ENCODE measurements at places on chromosomes 7 and 10.
A peak's percentile ranks its signal among the peaks of the same experiment; 100 is the strongest.

DNA sequence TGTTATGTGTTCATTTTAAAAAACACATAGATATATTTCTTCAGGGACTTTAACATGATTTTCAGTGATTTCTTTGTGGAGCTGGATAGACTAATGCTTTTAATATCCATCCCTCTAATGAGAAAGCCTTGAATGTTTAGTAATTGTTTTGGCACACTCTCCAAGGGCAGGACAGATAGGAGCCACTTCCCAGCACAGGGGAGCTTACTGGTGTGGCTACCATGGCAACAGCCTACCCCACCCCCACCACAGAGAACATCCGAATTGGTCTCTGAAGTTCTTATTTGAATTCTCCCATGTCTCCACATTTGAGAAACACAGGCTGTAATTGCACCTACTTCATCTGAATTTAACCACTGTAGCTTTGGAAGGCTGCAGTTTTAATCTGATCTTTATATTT, 87.7 kb downstream of the PRKG1 start:
- DNase-seq = no peak

GRCh38 chr10:67606572-67606971, 89.4 kb downstream of the CTNNA3 start:
- no peak for DNase-seq

GRCh38 chr7:39609113-39609934, 14.0 kb upstream of the RALA start:
- DNase-seq = peak; percentile 34

DNA sequence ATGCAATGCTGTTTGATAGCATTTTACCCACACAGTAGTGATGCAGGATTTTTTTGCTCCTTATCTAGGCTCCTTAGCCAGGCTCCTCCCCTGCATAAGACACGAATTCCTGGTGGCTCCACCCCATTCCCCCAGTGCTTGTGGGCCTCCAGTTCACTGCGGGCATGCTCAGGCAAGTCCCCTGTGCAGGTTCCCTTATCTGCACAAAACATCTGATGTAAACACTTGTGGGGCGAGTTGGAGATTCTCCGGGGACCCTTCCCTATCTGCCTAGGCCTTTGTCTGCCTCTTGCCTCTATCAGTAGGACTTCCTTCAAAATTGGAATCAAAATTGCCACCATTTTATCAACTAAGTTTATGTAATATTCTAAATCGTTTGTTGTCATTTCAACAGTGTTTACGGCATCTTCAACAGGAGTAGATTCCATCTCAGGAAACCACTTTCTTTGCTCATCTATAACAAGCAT, 5.4 kb upstream of the STK17A start:
- no peak for DNase-seq

GRCh38 chr10:132078746-132079345, 13.1 kb downstream of the JAKMIP3 start:
- no peak for DNase-seq

All from stimulated activated CD4-positive, alpha-beta T cell treated with anti-CD3 and anti-CD28 coated beads, Interleukin-15, amount 100 ng/mL, for 24 hours (primary cell).